ENCODE measurements at places on chromosomes 7 and 10.

DNA sequence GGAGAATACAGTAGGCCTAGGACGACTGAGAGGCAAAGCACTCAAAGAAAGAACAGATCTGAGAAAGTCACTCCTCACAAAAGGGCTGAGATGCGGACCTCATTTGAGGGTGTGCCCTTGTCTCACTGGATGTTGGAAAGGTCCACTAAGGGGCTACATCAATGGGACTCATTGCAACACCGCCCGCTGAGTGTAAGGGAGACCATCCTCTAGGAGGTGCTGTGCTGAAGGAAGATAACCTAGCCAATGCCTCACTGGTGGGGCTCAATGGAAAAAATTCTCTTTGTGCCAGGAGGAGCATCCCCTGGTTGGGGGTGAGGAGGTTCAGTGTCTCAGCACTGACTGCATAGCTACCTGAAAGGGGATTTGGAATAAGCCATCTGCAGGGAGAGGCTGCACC is 758.7 kb upstream of the CELF2 start:
- DNase-seq, result no peak

GRCh38 chr10:107653832-107654287 is 489.4 kb upstream of the SORCS1 start:
- no peak for DNase-seq

DNA sequence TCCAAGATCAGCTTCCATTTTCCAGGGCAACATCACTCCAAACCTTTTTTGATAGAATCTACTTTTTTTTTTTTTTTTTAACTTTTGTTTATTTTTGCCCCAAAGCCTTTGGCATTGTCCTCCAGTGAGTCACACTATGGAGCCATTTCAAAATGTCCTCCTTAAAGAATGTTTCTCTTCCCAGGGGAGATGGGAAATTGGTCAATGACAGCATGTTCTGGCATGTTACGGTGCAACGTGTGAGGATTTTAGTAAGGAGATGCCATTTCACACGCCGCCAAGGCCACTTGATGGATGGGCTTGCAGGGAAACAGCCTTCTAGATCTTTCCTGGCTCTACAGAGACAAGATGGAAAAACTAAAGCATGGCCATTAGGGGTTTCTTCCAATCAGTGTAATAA is 30.7 kb upstream of the TRIL start:
- DNase-seq, result no peak

- peak; percentile 85 for DNase-seq
Observed at GRCh38 chr10:124697837-124698544, 46.2 kb downstream of the FAM53B start.

GRCh38 chr10:1472178-1472958 is 265.0 kb downstream of the ADARB2 start:
- no peak for DNase-seq

GRCh38 chr7:27130540-27131389 is at the start of gene HOXA4:
HOXA4 (minus strand) TSS chr7:27130757; CDS start chr7:27130733, 24 bp downstream.
- peak; percentile 87 for DNase-seq

DNA sequence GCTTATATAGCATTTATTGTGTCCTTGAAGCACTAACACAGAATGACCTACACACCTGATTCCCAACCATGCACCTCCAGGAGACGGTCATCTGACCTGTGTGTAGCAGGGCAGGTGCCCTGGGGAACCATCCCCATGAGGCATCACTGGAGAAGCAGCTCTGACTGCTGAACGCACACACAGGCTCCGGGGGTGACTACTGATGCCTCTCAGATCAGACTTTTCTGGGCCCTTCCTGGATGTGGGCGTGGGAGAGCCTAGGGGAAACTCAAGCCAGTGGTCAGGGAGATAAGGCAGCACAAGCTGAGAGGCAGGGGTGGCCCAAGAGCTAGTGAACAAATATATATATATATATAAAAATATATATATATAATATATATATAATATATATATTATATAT is 37.6 kb downstream of the CPXM2 start:
- no peak for DNase-seq

DNA sequence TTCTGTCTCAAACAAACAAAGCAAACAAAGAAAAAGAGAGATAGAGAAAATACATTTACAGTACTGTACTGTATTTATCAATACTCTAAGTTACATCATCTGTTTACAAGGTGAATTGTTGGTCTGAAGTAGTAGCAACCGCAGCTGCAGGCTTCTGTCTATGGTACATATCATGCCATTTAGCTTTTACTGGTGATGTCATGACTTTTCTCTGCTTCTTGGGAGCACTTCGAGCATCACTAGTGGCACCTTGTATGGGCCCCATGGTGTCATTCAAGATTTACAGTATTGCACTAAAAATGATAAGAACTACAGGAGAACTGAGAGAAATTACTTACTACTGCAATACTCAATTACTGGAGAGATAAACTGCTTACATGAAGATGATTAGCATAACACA is 826.9 kb downstream of the CNTNAP2 start:
- no peak for DNase-seq

DNA sequence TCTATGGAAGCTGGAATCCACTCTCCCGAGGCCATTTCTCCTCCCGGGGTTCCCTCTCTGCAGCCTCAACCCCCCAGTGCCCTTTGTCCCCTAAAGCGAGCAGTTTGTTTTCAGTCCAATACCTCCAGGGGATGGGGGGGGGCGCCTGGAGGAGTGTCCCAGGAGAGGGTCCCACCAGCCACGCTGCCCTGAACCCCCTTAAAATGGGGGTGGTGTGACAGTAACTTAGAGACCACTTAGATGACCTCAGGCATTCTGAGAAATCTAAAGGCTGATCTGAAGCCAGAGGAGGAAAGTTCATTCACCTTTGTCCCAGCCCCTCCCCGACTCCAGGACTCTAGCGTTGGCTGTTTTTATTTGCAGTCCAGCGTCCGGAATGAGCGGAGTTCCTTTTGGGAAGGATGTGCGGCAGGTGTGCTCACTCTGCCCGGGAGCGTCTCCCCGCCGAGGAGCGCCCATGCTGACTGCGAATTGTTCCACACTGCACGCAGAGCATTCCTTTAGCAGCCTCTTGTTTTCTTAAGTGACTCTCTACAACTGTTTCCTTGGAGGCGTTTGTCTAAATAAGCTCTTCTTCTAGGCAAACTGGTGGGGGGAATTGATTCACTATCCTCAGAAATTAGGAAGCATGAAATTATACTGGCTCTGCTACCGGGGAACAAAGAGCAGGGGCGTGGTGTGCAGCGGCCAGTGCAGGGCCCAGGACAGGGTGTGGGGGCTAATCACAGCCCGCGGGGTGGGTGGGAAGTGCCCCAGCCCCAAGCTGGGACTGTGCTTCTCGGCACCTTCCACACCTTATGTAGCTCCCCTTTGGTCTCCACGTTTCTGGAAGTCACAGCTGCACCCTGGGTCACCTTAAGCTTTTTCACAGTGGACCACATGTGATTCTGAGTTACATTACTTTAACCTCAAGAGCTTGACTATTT is 46.3 kb downstream of the SYPL1 start:
- DNase-seq, result no peak

Measured in activated effector memory CD4-positive, alpha-beta T cell treated with anti-CD3 and anti-CD28 coated beads, Interleukin-2, amount 50 U/mL, for 16 hours (primary cell).